ENCODE measurements at places on chromosomes 16 and 17. TPM values are rescaled to one million over a fixed set of nuclear protein-coding genes. Genes with fewer than 3 reads are reported as not detected.

Gene TMEM98
- 115 TPM for total RNA-seq

Gene SEZ6
- total RNA-seq = not detected

Gene PRSS8
- total RNA-seq = 1.5 TPM

Gene KRTAP1-4
- not detected for total RNA-seq

Gene ELAC2
- 88.1 TPM for total RNA-seq

Gene TBC1D3L
- 3.7 TPM for total RNA-seq

Gene C1QL1
- total RNA-seq = not detected

Gene SLC47A2
- not detected for total RNA-seq

Gene RUSF1
- 62.0 TPM for total RNA-seq

Gene ETV4
- total RNA-seq = 22.4 TPM

Gene RASL10B
- total RNA-seq = 1.5 TPM

Gene WNK4
- total RNA-seq = 8.8 TPM

Gene ACACA
- 49.0 TPM for total RNA-seq

Gene SLC5A2
- not detected for total RNA-seq

Gene SULT1A1
- total RNA-seq = 2.5 TPM
